ENCODE measurements at places on chromosomes 12 and 14.

GRCh38 chr14:92973261-92973797 is 50.4 kb downstream of the CHGA start:
- no peak for DNase-seq

- no peak for DNase-seq
Observed at GRCh38 chr12:125013816-125014442, 20.5 kb downstream of the BRI3BP start.

DNA sequence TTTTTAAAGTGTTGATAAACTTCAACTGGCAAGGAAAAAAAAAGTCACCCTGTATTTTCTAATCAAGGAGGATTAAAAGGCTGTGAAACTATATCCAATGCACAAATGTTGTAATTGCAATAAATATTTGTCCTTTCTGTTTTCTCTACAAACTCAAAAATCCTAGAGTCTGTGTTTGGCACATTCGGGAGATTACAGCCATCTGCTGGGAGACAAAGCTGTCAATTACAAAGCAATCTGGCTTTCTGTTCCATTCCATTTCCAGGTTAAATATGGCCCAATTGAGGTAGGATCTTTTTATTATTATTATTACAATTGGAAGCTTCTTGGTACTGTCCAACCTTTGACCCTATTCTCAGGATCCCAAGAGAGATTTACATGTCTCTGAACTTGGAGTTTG is 295.9 kb downstream of the DIO2 start:
- DNase-seq, result no peak

GRCh38 chr14:76918256-76918781 is 92.1 kb downstream of the LRRC74A start:
- no peak for DNase-seq

DNA sequence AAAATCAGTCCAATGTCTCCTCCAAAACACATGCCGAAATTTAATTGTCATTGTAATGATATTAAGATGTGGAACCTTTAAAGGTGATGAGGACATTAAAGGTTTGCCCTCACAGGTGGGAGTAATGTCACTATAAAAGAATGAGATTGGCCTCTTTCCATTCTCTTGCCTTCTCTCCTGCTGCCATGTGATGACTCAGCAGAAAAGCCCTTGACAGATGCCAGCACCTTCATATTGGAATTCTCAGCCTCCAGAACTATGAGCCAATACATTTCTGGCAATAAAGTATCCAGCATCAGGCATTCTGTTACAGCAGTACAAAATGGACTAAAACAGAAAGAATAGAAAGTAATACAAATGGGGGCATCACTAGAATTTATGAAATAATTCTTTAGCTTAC is 609.7 kb downstream of the SLC16A7 start:
- DNase-seq, result no peak

DNA sequence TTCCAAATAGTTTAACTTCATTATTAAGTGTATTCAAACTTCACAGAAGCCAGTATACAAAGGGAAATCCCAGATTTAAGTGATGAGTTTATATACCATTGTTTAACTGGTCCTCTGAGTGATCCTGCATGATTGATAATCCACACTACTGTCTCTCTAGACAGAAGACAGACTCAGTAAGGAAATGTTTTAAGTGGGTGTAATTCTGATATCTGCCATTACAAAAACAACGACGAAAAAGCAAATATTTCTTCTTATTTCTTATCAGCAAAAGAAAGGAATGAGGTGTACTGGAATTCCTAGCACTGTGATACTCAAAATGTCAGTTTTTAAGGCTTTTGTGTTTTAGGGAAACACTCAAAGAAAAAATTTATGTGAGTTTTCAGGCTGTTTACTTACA is 127.5 kb downstream of the GPHN start:
- no peak for DNase-seq

DNA sequence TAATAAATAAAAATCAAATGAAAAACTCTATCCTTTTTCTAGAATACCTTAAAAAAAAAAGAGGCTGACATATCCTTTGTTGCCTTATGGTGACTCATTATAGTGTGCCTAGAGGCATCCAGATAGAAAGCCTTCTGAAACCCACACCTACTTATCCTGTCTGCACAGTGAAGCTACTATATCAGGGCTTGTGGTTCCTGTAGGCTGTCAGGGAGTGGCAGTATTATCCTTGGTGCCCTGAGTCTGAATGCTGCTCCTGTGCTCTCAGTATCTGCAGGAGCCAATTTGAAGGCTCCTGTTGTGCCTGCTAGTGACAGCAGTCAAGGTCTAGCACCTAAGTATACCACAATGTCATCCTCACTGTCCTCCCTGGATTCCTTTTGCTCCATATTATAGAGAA is 168.4 kb upstream of the AVPR1A start:
- no peak for DNase-seq

- no peak for DNase-seq
Observed at GRCh38 chr14:97581016-97581415, 783.8 kb downstream of the VRK1 start.

- no peak for DNase-seq
Observed at GRCh38 chr14:92675421-92675820, 73.0 kb downstream of the LGMN start.

Data from T follicular helper cell (primary cell).